ENCODE measurements at places on chromosomes 16 and 17. TPM values are rescaled to one million over a fixed set of nuclear protein-coding genes. Genes with fewer than 3 reads are reported as not detected.
A peak's percentile ranks its signal among the peaks of the same experiment; 100 is the strongest.

Gene GRIN2A
- polyA plus RNA-seq = 0.06 TPM

DNA sequence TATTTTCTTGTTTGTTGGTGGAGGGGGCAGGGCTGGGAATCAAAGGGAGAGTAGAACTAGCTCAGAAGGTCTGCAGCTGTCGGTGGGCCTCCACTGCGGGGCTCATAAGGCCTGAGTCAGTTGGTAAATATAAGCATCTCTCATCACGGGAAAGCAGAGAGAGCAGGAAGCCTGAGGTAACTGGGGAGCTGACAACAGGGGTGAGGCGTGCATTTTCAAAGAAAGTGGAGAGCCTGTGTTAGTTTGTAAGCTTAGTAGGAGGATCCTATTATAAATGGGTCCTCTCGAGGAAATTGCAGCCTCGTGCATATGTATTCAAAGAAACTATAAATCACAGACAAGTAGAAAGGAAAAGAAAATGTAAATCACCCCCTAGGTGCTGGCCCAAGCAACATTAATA, 221.0 kb upstream of the CDH13 start:
- no peak for DNase-seq

DNA sequence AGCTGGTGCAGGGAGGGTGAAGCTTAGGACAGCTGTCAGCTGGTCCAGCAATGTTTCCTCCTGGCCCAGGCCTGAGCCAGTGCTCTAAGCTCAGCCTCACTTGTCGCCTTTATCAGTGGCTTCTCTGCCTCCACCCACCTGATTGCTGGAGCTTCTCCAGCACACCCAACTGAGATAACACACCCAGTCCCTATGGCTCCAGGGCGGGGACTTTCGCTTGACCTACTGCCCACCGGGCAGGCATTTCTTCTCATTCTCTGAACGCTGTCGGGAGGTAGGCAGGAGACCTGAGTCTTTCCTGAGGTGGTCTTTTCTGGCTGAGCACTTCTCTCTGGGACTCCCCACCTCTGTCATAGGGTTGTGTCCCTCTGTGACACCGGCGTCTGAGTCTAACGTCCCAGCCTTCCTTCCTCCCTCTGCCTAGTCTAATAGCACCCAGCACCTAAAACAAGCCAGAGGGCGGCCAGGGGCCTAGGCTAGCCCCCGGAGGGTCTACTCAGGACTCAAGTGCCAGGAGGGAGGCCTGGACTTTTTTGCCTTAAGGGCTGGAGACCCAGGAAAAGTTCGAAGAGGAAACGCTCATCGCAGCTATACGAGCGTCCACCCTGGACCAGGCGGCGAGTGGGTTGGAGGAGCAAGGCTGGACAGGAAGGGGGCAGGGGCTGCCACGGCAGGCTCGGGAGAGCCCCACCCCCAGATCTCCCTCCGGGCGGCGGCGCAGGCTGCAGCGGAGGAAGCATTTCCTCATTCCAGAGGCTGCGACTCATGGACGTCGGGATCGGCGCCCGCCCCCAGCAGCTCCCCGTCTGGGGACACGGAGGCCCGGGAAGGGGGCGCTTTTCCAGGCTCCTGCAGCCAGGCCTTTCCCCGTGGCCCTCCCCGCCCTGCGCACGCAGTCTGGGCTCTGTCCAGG, 756 bp downstream of the TAX1BP3 start:
- DNase-seq = peak; percentile 71

Gene WFIKKN1
- 0.30 TPM for polyA plus RNA-seq

DNA sequence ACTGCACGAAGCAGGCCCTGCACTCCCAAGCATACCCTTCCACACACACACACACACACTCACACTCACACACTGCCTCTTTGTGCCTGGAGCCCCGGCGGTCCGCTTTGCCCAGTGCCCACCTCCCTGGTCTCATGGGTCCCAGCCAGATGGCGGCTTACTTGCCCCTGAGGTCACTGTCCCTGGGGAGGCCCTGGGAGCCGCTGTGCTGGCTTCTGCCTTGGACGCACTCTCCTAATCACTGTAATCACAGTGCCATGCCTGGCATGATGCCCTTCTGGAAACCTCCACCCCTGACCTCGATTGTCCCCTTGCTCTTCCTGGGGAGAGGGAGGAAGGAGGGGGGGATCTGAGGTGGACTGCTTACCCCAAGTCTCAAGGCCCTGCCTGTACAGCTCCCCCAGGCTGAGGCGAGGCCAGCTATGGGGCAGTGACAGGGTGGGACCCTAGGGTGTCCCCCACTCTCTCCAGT, 36.0 kb downstream of the ARHGAP23 start:
- DNase-seq = no peak

Gene PMP22
- polyA plus RNA-seq = 314 TPM

DNA sequence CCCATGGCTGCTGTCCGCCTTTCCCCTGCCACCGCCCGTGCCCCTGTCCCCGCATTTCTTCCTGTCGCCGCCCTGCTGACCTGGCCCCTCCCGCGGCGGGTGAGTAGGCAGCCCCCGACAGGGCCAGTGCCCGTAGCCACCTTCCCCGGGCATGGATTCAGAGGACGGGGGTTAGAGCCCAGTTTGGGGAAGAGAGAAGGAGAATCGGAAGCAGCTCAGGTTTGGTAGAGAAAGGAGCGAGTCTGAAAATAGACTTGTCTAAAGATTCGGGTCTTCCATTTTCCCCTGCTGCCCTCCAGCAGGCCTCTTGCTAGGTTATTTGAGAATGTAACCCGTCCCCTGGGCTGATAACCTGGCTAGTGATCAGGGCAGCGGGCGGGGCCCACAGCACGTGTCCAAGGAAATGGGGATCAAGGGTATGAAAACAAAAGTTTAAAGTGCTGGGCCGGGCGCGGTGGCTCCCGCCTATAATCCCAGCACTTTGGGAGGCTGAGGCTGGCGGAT, 7.9 kb upstream of the CLDN9 start:
- DNase-seq = no peak

DNA sequence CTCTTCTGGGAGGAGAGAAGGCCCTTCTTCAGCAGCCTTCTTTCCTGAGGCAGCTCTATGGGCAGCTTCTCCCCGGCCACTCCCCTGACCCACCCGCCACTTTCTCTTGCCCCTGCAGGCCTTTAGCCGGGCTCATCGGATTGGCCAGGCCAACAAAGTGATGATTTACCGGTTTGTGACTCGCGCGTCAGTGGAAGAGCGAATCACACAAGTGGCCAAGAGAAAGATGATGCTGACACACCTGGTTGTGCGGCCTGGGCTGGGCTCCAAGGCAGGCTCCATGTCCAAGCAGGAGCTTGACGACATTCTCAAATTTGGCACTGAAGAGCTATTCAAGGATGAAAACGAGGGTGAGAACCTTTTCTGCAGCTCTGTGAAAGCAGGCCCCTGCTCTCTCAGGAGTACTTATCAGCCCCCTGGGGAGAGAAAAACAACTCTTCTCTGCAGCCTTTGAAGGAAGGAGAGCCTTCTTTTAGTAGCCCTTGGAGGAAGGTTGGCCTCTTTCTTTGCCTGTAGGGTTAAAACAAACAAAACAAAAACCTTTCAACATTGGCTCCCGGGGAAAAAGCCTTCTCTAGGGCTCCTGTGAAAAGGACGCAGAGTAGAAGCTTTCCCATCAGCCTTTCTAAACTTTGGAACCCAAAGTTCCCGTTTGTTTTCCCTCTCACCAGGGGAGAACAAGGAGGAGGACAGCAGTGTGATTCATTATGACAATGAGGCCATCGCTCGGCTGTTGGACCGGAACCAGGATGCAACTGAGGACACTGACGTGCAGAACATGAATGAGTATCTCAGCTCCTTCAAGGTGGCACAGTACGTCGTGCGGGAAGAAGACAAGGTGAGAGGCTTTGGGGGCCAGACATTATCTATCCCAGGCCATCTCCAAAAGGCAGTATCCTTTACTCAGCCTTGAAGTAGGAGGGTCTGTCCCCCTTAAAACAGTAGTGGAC, 12.7 kb downstream of the RNF227 start:
- DNase-seq = no peak

Gene TPSD1
- polyA plus RNA-seq = 2.1 TPM

DNA sequence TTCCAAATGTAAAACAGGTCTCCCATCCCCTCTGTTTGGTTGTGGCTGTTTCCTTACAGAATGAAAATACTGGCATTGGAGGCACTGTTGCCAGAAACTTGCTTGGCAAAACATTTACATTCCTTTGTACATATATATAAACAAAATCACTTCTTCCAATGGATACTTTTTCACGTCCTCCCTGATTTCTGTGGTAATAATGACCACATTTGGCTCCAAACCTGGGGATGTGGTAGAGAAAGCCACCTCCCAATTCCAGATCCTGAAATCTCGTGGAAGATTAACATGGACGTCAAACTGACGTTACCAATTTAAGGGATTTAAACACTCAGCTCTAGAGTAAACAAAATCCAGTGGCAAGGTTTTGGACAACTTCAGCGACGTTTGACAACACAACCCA, 370.8 kb upstream of the ZFHX3 start:
- DNase-seq = no peak

GRCh38 chr17:71725811-71726210, 395.0 kb upstream of the SOX9 start:
- no peak for DNase-seq

Gene TBX6
- polyA plus RNA-seq = 2.2 TPM

- DNase-seq = no peak
These were observed 104.7 kb downstream of the SOCS1 start for GRCh38 chr16:11151156-11151884.

- DNase-seq = no peak
These were observed 1.6 kb upstream of the MRPL58 start for GRCh38 chr17:75010683-75011400.

Gene UMOD
- not detected for polyA plus RNA-seq

- no peak for DNase-seq
These were observed 94.9 kb downstream of the SLC39A11 start for GRCh38 chr17:72997559-72997958.

Gene NPTX1
- polyA plus RNA-seq = 2.3 TPM

Gene ABCC3
- 13.4 TPM for polyA plus RNA-seq

GRCh38 chr17:954431-955164, 25.0 kb downstream of the NXN start:
- no peak for DNase-seq

- DNase-seq = no peak
These were observed 5.4 kb upstream of the GJD3 start for GRCh38 chr17:40369923-40370322.

DNA sequence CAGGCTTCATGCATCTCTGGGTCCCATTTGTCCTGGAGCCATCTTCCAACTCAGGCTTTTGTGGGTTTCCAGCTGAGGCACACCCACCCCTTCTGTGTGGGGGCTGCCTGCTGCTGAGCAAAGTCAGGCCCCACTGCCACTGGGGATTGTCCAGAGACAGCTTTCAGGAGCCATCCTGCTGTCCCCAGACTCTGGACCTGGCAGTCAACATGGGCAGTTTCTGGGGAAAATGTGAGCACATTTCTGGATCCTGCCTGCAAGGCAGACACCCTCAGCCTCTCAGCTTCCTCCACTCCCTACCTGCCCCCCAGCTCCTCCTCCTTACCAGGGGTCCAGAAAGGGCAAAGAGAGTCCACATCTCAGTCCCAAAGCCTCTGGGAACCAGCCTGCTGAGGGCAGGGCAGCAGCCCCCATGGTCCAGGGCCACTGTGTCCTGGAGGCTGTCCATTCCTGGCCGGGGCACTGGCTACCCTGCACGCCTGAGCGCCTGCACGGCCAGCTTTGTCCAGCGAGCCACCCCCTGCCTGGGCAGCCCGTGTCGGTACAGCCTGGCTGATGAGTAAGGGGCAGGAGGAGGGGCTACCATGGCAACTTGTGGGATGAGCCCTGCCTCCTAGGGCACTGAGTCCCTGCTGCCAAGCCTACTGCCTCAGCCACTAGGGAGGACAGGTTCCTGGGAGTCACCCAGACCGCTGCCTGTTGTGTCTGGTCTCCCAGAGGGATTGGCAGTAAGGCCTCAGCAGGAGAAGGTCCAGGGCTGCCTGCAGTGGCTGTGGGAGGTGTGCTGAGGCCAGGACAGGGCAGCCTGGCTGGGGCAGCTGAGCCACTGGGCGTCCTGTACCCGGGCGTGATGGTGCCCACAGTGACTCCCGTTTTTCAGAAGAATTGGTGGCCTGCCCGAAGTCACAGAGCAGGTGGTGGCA, at the start of gene SLC47A2:
TSS of gene SLC47A2 (minus strand) at position 477 of the 923 bp plus-strand sequence. CDS start at position 448, 29 bp downstream.
- no peak for DNase-seq

Gene KRT36
- polyA plus RNA-seq = not detected

Gene HIRIP3
- 27.2 TPM for polyA plus RNA-seq

Gene C16orf96
- 0.04 TPM for polyA plus RNA-seq

Gene ENDOV
- polyA plus RNA-seq = 17.8 TPM

Gene CPNE2
- 43.0 TPM for polyA plus RNA-seq

Gene ADAP2
- 6.7 TPM for polyA plus RNA-seq

Gene CDH3
- polyA plus RNA-seq = 2.9 TPM

GRCh38 chr16:19858340-19859018, 26.2 kb downstream of the GPRC5B start:
- no peak for DNase-seq

- peak; percentile 31 for DNase-seq
These were observed 125.2 kb downstream of the C16orf78 start for GRCh38 chr16:49498666-49499413.

Gene SCIMP
- 3.3 TPM for polyA plus RNA-seq

Gene RDM1
- polyA plus RNA-seq = 0.14 TPM

- DNase-seq = no peak
These were observed 15.6 kb upstream of the ZFPM1 start for GRCh38 chr16:88437367-88437964.

DNA sequence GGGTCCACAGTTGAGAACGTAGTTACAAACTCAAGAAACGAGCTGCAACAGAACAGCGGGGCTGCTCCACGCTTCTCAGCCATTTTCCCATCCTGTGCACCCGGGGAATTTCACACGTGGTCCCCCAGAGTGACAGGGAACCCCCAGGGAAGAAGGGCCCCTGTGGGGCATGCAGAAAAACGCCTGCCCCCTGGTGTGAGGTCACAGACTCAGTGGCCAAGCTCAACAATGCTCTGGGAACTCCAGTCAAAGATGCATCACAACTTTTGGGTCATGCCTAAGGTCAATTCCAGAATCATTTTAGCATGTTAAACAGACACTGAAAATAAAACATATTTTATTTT, 115.4 kb downstream of the ZNF778 start:
- DNase-seq = no peak

- no peak for DNase-seq
These were observed 8.8 kb downstream of the ST3GAL2 start for GRCh38 chr16:70429888-70430666.

- no peak for DNase-seq
These were observed 208.3 kb upstream of the SALL1 start for GRCh38 chr16:51359141-51359955.

DNA sequence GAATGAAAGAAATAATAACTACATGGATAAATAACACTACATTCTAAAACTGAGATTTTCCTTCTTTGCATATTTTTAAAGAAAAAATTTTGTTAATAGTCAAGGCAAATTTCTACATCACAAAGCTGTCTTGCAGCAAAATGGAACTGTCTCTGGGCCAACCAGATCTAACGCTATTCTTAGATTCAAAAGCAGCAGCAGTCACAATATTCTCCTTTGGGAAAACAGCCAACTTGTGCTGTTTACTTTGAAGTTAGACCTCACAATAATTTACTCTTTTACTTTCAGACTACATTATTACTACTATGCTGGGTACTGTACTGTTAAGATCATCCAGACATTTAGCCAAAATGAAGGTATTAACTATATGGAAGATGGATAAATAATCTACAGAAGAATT, 189.1 kb downstream of the CEP112 start:
- DNase-seq = no peak

Gene KRTAP1-5
- 0.11 TPM for polyA plus RNA-seq

Gene ACSM3
- 3.5 TPM for polyA plus RNA-seq

- DNase-seq = no peak
These were observed 10.4 kb downstream of the MILR1 start for GRCh38 chr17:64459284-64459747.

- DNase-seq = no peak
These were observed 2.8 kb downstream of the FN3K start for GRCh38 chr17:82737967-82738877.

GRCh38 chr17:63274146-63274545, 172.0 kb downstream of the CYB561 start:
- DNase-seq = no peak

Gene DNAJA2
- polyA plus RNA-seq = 45.5 TPM

GRCh38 chr17:71486261-71486660, 634.6 kb upstream of the SOX9 start:
- no peak for DNase-seq

Gene MT1F
- 10.3 TPM for polyA plus RNA-seq

All from urinary bladder (tissue), 4 donors.